ENCODE measurements at places on chromosomes 1 and 21. TPM values are rescaled to one million over a fixed set of nuclear protein-coding genes. Genes with fewer than 3 reads are reported as not detected.

RGS7 gene
- total RNA-seq, result 0.13 TPM

SH2D5 gene
- total RNA-seq, result 0.13 TPM

TRIM45 gene
- total RNA-seq, result 16.7 TPM

GBP4 gene
- 2.7 TPM for total RNA-seq

KCNE1 gene
- 0.31 TPM for total RNA-seq

NBPF11 gene
- total RNA-seq, result 13.5 TPM

SPAG17 gene
- total RNA-seq, result 1.2 TPM

TMEM240 gene
- total RNA-seq, result 3.5 TPM

CHRM3 gene
- total RNA-seq, result 2.5 TPM

AADACL3 gene
- not detected for total RNA-seq

KCNE2 gene
- total RNA-seq, result 0.22 TPM

SON gene
- total RNA-seq, result 138 TPM

DNAJC6 gene
- 0.93 TPM for total RNA-seq

SPATA17 gene
- total RNA-seq, result 3.0 TPM

- no peak for DNase-seq
These were observed 28.2 kb upstream of the ETS2 start for GRCh38 chr21:38777531-38777930.

GRCh38 chr1:209835782-209836298, 8.1 kb downstream of the UTP25 start:
- DNase-seq, result no peak

GRCh38 chr1:206555473-206555935, 48.2 kb downstream of the RASSF5 start:
- DNase-seq, result no peak

DNA sequence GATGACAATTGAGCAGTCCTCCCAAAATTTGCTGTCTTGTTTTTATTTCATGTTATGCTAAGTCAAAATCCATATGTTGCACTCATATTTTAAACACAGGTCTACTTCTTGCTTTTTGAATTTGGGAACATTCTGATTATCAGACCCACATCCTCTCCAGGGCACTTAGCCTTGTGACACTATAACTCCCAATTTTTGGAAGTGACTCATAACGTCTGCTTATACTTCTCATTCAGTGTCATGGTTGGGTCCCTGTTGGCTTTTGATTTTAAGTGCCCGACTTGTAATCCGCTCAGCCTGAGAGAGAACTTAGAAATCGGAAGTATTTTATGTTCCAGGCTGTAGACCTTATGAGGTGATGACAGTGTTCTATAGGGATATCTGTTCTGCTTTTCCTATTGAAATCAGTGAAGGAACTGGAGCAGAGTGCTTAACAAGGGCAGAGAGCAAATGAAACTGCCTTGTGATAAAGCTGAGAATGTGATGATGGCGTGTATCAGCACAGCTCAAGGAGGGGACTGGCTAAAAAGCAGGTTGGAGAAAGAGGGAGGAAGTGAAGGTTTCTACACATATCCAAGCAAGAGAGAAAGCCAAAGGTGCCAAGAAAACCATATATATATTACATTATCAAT, 136.0 kb downstream of the HLX start:
- no peak for DNase-seq

- no peak for DNase-seq
These were observed 628.0 kb downstream of the SMYD3 start for GRCh38 chr1:245879091-245879490.

DNA sequence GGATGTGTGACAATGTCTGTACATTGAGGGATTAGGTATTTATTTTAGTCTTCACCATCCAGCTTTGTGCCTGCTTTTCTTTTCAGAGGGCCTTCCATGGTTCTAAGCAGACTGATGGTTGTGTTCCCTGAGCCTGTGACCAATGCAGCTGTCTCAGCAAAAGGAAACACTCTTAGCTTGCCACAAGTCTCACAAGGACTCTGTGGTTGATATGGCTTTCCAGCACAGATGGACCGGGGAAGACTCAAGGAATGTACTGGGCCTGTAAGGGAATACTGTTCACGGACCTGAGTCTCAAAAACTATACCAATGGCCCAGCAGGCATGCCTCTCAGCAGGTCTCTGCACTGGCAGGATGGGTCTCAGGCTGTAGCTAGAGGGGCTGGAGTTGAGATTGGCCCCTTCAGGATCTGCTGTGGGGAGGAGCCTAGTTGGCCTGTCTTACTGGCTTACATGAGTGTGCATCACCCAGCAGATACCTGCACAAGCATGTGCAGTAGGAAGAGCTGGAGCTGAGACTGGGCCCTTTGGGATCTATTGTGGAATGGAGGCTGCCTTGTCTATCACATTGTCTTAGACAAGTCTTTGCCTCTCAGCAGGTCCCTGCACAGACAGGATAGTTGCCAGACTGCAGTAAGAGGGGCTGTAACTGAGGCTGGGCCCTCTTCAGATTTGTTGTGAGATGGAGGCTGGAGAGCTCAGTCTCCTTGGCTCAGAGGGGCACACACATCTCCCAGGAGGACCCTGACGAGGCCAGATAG, 52.0 kb upstream of the PDC start:
- no peak for DNase-seq

- DNase-seq, result no peak
These were observed 117.2 kb downstream of the BRINP2 start for GRCh38 chr1:177287994-177288393.

- no peak for DNase-seq
These were observed 34.3 kb upstream of the CITED4 start for GRCh38 chr1:40896482-40896881.

DNA sequence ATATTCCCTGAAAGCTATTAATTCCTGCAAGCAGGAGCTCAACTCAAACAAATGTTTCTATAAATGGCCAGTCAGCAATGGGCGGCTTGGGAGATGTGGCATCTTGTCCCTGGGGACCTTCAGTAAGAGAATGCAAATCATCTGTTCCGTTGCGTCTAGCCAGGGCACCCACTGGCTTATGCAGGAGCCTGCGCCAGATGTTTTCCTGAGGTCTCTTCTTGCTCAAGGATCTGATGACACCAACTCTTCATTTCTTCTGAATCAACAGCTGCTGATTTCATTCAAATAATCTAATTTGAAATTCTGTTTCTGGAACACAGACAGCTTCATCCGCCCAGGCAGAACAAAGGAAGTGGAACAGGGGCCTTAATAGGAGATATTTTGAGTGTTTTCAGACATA, 70.0 kb upstream of the AJAP1 start:
- peak; percentile 20 for DNase-seq

DNA sequence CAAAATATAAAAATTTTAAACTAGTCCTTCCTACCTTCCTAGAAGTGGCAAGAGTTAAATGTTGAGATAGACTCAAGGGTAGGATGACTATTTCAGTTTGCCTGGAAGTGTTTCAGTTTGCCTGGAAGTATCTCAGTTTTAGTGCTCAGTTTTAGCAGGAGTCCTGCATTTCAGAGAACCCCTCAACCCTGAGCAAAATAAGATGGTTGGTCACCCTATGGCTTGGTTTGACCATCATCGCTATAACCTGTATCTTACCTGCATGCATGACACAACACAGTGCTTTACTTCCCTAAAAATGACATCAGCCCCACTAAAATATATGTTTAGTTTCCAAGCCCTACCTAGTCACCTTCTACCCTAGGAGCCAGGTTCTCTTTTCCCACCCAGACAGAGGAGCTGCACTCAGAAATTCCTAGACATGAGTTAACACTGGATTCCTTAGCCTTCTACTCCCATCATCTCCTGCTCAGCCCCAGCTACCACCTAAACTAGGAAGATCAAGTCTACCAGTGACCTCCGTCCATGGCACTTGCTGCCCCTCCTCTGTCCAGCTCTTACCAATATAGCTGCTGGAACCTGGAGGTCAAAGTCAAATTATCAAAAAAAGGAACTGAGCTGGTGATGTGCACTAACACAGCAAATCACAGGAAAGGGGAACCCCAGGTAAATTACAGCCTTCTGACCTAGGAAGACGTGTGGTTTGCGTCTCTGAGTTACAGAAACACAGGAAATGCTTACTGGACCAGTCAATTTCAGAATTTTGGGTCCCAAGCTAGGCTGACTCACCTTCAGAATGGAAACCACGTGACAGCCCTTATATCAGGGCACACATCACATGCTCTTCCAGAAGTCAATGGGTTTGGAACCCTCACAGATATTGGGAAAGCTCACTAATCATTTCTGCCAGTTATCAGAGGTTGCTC, 2.2 kb upstream of the G0S2 start:
- DNase-seq, result no peak

GRCh38 chr1:232978091-232978634, 27.8 kb downstream of the NTPCR start:
- DNase-seq, result peak; percentile 47

- no peak for DNase-seq
These were observed 35.9 kb downstream of the SLC30A1 start for GRCh38 chr1:211543025-211543424.

DNA sequence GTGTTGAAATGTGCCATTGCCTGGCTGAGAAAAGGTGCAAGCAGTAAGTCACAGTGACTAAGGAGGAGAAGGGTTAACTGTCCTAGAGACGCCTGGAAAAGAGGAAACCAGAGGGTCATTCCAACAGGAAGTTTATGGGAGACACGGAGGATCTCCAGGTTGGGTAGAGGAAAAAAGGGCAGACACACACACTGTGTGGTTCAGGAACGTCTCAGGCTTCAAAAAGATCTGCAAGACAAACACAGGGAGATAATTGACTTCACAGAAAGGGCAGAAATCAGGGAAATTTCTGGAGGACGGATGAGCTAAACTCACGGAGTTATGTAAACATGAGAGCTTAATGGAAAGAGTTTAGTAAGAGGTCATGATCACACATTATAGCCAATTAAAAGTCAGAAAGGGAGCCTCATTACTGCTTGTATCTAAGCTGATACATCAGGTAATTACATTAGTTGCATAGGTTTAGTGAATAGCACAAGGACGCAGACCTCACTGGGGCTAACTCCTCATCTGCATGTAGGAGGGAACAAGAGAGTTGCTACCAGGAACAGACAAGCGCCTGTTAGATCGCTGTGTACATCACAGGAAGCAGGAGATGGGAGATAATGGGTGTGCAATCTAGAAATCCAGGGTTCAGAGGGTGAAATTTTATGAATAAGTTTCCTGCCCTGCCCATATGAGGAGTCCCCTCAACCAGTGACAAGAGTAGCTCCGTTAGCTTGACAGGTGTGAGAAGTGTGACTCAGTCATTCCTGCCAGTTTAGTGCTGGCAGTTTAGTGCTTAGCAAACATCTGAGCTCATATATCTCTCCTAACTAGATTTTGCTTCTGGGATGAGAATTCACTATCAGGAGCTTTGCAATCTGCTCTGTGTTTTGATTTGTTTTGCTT, 96.6 kb upstream of the TNR start:
- DNase-seq, result no peak

- DNase-seq, result no peak
These were observed 530.2 kb downstream of the PTPRC start for GRCh38 chr1:199168888-199169585.

DNA sequence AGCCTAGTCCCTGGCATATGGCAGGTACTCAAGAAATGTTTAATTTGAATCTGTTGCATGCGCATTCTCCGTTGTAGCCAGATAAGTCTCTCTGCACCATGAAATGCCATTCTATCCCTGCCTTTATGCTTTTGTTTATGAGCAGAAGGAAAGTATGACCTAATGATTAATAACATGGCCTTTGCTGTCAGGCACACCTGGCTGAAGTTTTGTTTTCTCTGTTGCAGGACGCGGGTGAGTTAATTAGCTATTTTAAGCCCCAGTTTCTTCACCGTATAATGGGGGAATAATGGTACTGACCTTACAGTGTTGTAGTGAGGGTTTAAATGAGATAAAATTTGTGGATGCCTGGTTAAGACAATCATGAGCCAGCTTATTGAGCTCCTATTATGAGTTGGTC, 87.7 kb downstream of the ST6GALNAC3 start:
- no peak for DNase-seq

GRCh38 chr1:192342842-192343241, 26.1 kb downstream of the RGS21 start:
- DNase-seq, result no peak

DNA sequence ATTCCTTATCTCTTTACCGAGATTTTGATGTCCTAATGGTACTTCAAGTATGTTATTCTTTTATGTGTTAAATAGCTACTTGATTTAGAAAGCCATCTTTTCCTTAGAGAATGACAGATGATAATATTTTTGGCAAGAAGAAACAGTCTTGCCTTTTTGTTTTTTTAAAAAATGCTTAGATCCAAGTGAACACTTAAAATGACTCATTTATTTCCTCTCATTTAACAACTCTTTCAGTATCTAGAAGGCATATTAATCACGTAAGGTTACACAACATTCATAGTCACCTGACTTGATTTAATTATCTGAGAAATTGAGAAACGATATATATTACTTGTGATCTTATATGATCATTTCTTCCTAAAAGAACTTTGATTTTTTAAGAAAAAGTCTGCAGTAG, 52.4 kb downstream of the SUCO start:
- no peak for DNase-seq

DNA sequence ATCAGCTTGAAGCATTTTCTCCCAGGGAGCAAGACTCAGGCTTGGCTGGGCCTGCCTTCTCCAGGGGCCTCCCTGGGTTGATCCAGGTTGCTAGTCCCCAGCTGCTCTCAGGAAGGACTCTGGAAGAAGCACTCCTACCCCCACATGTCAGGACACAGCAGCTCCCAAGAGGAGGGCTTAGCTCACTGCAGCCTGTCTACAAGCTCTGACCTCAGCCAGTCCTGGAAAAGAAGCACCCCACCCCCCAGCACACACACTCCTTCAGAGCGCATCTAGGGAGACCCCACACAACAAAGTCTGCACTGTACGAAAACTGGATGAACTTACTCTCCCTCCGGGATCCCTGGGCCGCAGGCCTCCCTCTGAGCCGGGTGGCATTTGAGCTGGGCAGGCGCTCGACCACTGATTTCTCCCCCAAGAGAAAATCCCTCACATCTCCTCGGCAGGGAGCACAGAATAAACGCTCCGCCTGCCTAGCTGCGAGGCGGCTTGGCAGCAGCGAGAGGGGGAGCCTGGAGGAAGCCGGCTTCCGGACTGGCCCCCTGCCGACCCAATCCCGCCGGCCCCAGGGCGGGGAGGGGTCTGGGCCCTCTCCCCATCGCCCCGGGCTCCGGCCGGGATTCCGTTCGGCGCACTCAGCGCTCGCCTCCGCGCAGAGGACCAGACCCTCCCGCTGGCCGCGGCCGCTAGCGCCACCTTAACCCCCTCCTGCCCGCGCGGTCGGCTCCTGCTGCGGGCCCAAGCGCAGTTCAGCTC, at the start of gene KCNA2:
Gene KCNA2, minus strand, starts transcription at position 458 of the 756 bp plus-strand sequence. CDS start 1,576 bp downstream, outside the sequence.
- DNase-seq, result peak; percentile 82

DNA sequence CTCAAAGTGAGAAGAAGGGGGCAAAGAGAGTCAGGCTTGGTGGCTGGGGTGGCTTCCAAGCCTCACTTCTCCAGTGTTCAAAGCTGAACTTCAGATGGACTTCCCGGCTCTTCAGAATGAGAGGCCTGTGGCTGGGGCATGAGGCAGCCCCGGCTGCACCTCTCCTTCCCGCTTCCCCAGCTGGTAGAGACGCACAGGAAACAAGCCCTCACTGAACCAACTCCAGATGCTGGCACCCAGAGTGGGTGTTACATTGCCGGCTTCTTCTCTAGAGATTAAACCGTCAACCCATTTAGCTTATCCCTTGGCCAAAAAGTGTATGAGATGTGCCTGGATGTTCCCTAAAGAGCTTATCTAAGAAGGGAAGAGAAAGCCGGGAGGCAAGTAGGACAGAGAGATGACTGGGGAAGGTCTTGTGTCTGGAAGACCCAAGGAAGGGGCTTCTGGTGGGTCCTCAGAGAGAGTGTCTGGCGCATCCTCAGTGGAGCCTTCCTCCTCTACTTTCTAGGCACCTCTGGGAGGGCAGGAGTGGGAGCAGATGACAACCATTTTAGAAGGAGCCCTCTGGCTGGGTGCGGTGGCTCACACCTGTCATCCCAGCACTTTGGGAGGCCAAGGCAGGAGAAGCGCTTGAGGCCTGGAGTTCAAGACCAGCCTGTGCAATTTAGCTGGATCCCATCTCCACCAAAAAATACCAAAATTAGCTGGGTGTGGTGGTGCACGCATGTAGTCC, 2.0 kb downstream of the ADAMTSL4 start:
- no peak for DNase-seq

All from muscle of leg (tissue), 16 donors.